GM04503 (cell line): ENCODE measurements at places on chromosomes 6 and 20.

DNA sequence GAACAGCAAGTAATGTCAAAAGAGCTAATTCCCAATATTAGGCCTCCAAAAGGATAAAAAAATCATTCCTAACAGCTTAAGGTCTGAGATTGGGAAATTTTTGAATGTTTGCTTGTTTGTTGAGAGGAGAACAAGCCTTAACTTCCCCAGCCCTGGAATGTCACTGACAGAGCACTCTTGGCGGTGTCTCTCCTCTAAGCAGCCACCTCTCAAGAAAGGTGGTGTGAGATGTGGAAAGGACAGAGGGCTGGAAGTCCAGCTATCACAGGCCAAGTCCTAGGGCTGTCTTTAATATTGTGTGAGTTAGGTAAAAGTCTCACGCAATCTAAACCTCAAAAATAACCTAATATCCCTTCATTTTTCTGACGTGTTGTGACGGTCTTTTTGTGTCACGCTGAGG is 101.6 kb downstream of the MTFR2 start:
- DNase-seq = no peak

- DNase-seq = no peak
Measured at GRCh38 chr20:59751075-59751711, 146.9 kb downstream of the PHACTR3 start.

DNA sequence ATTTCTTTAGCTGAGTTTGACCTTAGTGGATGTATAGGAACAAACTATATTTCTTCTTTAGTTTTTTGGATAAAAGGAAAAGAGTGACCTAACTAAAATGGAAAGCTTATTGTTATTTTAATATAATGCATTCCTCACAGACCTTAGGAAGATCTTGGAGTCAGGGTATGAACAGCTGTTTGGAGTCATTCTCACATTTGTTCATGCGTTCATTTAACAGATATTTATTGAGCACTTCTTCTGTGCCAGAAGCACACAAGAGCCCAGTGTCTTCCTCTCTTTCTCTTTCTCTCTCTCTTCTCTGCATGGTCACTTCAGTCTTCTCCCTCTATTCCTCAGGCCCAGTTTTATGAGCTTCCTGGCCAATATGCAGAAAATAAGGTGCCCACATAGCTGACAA is 744.0 kb upstream of the MAP3K7 start:
- no peak for DNase-seq

DNA sequence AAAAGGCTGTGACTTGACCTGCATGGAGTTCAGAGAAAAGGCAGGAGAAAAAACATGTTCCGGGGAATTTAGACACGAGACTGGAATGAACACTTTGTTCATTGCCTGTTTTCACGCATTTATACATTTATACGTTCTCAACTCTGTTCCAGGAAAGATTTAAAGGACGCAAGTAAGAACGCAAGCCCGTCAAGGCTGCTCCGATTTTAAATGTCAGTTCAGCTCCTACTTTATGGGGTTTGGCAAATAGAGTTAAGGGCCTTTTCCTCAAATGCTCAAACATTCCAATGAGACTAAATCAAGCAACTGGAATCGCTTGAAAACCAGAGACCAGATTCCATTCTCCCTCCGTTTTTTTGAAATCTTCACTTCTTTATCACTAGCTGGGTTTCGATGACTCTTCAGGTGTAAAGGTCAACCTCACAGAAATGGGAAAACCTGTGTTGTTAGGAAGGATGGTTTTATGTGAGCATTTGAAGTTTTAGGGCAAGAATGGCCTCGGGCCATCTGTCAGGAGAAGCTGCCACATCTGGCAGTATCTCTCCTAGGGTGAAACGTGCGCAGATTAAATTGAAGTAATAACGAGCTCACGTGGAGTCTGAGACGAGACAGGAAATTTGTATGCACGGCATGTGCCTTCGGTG is 24.9 kb downstream of the TTLL2 start:
- no peak for DNase-seq

- DNase-seq = no peak
Measured at GRCh38 chr6:101118136-101118396, 236.9 kb upstream of the ASCC3 start.

GRCh38 chr6:46044881-46045617 is 29.4 kb upstream of the CLIC5 start:
- peak; percentile 37 for DNase-seq

- DNase-seq = no peak
Measured at GRCh38 chr6:21742238-21742660, 148.7 kb downstream of the SOX4 start.

GRCh38 chr6:135938576-135939207 is 87.2 kb downstream of the PDE7B start:
- no peak for DNase-seq

DNA sequence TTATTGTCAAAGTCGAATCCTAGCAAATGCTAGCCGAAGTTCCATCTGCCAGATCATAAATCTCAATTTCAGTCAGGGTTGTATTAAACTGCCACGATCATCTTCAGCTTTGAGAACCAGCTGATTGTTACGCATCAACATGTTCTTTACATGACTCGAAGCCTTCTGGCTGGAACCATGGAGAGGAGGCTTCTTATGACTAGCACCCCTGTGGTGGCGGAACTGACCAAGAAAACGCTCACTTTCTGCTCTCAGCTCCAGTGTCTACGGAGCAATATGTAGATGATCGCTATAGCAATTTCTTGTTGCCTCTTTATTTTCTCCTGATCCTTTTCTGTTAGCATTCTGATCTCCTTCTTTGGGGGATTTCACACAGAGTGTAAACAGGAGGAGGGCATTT is 479.4 kb upstream of the SLC35B3 start:
- no peak for DNase-seq

GRCh38 chr6:69719602-69720193 is 77.1 kb downstream of the LMBRD1 start:
- DNase-seq = no peak

DNA sequence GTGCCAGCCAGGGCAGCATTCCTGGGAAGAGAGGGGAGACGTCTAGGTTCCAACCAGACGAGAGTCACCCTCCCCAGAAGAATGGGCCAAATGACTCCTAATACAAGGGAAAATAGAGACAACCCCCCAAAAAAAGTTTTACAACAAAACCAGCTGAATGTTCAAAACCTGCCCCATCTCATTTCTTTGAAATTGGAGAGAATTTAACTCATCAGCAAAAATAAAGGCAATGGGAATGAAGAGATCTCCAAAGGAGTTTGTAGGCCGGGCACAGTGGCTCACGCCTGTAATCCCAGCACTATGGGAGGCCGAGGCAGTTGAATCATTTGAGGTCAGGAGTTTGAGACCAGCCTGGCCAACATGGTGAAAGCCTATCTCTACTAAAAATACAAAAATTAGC is 9.7 kb upstream of the EMILIN3 start:
- no peak for DNase-seq

- no peak for DNase-seq
Measured at GRCh38 chr6:55897346-55897745, 22.0 kb upstream of the BMP5 start.

GRCh38 chr6:142700032-142700431 is 244.9 kb downstream of the HIVEP2 start:
- DNase-seq = no peak

DNA sequence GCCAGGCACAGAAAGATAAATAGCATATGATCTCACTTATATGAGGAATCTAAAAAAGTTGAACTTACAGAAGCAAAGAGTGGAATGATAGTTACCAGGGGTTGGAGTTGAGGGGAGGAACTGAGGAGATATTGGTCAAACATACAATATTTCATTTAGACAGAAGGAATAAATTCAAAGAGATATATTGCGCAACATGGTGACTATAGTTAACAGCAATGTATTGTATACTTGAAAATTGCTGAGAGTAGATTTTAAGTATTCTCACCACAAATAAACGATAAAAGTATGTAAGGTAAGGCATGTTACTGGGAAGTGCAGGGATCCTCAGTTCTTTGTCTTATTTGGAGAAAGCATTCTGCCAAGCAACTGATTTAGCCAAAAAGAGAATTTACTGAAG is 171.9 kb downstream of the LMBRD1 start:
- DNase-seq = no peak

- no peak for DNase-seq
Measured at GRCh38 chr6:15452182-15452941, 206.5 kb downstream of the JARID2 start.

DNA sequence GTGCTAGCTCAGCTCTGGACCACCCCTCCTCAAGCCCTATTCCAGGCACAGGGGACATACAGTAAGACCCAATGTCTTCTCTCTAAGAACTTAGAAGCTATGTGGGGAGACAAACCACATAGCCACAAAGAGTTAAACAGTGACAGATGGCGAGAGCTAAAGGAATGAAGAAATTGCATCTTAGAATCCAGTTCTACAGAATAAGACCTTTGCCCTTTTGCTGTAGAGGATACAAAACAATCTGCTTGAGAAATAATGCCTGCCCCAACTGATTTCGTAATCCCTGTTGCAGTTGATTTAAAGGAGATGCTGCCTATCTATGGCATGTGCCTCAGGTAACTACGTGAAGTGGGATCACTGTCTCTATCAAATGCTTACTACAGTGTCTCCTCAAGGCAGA is 31.2 kb downstream of the TNFRSF21 start:
- DNase-seq = peak; percentile 8

DNA sequence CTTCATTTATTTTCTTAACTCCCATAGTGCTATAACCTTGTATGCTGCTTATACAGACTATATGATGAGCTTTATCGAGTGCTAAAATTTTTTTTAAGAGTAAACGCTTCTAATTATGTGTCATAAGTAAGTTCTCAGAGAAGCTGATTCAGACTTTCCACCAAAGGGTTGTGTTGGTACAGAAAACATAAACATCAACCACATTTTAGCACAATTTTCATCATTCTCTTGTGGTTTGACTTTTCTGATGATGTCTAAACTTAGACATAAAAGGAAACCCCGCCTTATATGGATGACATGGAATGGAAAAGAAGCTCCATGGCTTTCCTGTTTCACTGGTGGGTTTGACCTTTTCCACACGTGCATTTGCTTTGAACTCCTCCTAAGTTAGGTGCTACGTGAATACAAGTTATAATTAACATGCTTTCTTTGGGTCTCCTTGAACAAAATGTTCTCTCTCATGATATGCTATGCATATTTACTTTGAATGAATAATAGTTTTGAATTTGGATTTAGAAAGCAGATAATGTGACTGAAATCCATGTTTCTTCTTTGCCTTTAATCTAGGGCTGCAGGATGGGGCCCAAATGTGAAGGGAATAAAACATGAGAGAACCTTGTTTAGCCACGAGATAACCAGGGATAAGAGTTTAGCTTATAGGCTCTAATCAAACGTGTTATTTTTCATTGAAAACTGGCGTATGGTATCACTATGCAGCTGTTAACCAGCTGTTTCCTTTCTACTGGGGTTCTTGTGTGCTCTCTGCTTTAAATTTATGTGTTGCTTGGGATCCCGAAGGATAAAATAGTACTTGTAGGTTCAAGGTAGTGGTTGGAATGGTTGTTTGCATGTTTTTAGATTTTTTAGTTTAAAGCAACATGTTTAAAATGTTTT is 127.1 kb upstream of the AHI1 start:
- peak; percentile 10 for DNase-seq

- no peak for DNase-seq
Measured at GRCh38 chr20:54263116-54263690, 55.3 kb downstream of the PFDN4 start.

DNA sequence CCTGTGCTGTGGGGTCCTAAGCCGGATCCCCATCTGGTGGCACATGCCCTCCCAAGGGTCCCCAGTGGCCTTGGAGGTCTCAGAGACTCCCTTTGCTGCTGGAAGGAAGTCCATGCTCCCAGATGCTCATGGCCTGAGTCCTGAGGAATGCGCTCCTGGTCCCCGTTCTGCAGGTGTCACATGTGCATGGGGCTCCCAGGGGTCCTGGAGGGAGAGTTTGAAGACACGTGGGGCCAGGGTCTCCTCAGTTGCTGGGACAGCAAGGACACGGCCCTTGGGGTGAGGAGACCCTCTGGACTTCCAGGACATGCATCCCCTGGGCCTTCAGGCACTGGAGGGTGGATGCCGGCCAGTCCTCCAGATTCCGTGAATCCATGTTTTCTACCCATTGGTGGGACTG is 11.7 kb downstream of the ZBP1 start:
- no peak for DNase-seq

DNA sequence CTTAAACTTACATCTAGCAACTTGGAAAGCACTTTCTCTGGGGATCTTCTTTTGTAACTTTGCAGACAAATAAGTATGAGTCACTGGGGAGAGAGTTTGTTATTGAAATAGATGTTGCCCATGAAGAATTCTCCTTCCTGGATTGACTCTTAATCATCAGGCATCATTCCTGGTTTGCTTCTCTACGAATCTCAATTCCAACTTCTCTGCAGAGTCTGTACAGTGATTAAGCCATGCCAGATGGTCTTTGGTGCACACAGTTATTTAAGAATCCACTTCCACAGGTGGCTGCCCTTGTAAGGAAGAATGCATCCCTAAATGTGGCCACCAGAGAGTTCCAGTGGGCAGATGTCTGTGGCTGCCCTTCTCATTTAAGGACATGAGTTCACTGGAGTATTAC is 25.7 kb downstream of the MYCT1 start:
- peak; percentile 12 for DNase-seq

DNA sequence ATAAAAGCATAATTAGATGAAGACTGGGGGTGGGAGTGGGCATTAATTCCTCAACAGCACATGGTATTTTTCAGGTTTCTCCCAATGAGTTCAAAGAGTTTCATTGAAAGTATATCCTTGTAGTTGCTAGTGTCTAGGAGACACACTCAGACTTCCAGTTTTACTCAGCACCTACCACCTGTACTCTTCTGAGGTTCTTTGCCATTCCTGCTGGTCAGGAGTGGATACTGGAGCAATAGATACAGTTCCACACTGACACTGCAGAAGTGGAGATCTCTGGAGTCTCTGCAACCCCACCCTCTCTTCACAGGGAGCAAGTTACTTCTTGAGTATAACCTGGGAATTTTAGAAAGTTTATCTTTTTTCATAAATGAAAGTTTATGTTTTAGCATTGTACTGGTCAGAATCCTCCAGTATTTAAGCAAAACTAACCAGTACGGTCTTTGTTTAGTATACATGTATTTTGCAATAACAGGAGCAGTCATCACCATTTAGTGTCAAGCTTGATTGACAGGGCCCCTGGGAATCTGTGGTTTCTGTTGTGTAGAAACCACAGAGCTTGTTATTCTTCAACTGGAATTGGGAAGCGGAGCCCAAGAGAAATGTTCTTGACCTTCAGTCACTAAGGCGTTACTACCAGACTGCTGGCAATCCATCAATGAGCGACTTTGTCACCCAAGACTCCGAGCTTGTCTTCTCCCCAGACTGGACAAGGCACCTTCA is 148.1 kb downstream of the ZDHHC14 start:
- DNase-seq = no peak

DNA sequence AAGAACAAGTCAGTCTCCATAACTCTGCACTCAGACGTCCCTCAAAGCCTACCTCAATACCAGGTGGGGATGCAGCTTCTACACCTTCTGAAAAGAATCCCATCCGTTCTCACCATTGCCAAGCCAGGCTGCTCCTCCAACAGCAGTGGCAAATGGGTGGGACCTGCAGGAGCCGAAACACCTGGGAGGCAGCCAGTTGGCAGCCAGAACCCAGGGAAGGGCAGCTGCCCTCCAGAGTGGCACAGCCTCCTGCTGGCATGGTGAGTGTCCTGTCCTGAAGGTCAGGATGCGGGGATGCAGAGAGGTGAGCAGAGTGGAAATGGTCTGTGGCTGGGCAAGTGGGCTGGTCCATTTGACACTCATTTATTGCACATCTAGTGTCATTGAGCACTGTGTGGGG is 210.6 kb upstream of the CDH4 start:
- DNase-seq = no peak
